ENCODE measurements at places on chromosomes 7 and 10.

DNA sequence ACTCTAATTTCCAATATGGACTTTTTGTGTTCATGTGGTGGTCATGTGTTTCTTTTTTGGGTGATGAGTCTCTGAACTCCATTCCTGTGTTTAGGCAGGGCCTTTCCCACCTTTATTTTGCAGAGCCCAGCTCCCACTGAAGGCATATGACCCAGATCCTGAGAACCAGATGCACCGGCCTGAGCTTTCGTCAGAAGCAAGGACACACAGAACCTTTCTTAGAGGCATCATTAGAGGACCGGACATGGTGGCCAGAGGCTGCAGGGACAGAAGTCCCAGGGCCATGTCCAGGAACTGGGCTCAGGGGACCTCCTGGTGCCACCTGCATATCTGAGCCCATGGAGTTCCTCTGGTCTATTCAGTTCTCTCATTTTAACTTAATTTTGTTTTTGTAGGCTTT lies 200.9 kb upstream of the ZNF32 start:
- DNase-seq, result no peak

- DNase-seq, result no peak
These were observed 45.5 kb downstream of the MYOF start for GRCh38 chr10:93436591-93437085.

GRCh38 chr10:100830728-100831111 lies 82.0 kb upstream of the SLF2 start:
- DNase-seq, result no peak

GRCh38 chr7:111025006-111025405 lies 65.9 kb upstream of the LRRN3 start:
- DNase-seq, result no peak

- DNase-seq, result peak; percentile 43
These were observed 10.2 kb downstream of the AKR1C4 start for GRCh38 chr10:5206799-5207198.

DNA sequence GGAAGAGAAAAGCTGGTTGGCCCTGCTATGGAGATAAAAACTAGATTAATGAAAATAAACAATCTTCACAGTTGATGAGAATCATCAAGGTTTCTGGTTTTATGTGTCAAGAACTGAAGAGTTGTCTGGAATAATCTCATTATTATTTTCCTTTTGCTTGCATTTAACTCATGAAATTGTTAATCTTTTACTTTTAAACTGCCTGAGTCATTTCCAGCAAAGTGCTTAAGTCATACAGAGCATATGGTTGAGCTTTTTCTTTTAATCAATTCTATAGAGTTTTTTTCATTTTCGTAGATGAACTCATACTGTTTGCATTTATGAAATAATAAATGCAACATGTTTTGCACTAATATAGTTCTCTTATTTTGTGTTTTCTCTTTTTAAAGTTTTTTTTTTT lies 747.9 kb downstream of the NXPH1 start:
- DNase-seq, result no peak

- DNase-seq, result peak; percentile 78
These were observed 16.8 kb downstream of the GIMAP5 start for GRCh38 chr7:150753826-150754603.

GRCh38 chr10:73859784-73860491 lies 14.4 kb downstream of the CAMK2G start:
- DNase-seq, result no peak

DNA sequence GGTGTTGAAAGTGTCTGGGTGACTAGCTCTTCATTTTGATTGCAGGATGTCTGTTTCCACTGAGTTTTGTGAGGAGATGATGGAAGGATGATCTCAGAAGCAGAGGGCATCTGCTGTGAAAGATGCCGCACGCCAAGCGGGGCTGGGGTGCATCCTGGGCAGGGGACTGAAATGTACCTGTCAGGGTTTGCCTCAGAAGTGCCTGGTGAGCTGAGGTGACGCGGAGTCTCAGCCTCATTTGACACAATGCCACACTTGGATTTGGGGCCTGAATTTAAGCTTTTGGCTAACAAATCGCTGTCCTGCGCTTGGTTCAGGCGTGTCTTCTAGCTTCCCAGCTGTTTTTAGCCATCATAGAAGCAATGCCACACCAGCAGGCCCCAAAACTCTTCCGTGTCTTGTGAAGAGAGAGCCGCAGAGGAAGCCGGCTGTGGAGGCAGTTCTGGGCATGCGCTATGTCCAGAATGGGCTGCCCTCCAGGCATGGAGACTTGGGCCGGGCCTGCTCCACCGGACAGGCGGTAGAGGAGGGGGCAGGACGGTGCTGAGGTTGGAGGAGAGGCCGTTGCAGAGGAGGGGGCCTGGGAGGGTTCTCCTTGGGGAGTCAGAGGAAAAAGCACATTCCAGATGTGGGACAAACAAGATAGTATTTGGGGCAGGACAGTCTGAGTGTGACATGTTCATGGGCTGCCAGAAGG lies 31.2 kb downstream of the WDR86 start:
- no peak for DNase-seq

DNA sequence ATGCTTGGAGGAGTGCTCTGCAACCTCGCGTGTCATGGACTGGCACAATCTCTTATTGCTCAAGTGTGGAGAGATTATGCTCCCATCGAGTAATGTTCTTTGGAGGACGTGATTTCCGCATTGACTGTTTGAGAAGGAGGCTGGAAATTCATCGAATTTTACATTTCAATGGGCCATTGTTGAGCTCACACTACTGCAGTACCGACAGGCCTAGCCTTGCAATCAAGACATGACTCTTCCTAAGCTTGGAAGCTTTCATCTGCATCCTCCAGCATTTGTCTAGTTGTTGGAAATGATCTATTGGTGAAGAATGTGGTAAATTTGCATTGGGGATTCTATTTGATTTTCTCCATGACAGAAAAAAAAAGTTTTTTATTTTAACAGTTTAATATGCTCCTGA lies 156.8 kb downstream of the FZD1 start:
- no peak for DNase-seq

DNA sequence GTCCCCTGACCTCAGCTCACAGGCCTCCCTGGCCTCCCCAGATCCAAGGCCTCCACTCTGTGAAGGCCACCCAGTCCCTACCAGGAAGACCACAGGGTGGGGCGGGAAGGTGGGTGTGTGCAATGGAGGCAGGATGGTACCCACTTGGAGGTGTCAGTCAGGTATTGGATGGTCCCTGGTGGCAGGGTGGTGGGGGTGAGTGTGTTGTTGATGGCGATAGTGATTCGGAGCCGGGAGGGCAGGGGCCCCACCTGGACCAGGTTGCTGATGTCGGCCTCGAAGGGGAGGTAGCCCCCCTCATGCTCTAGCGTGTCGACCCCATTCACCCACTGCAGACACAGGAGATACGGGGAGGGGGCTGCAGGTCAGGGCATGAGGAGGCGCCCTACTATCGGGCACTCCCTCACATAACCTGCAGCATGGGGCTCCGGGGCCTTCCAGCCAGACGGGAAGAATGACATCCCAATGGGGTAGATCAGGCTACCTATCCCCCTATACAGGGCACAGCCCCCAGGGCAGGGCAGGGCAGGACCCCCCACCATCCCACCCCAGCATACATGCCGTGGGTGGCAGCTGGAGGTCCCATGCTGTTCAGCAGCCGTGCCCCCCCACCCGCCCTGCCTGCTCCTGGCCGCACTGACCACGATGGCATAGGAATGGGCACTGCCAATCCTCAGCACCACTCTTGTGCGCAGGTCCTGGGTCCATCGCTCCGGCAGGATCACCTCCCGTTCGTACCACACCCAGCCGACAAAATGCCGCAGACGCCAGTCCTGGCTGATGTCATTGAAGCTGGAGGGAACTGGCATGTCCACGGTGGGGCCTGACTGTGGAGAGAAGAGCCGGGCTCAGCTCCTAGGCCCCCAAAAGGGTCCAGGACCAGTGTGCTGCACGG lies 2.2 kb downstream of the GUSB start:
- DNase-seq, result no peak

DNA sequence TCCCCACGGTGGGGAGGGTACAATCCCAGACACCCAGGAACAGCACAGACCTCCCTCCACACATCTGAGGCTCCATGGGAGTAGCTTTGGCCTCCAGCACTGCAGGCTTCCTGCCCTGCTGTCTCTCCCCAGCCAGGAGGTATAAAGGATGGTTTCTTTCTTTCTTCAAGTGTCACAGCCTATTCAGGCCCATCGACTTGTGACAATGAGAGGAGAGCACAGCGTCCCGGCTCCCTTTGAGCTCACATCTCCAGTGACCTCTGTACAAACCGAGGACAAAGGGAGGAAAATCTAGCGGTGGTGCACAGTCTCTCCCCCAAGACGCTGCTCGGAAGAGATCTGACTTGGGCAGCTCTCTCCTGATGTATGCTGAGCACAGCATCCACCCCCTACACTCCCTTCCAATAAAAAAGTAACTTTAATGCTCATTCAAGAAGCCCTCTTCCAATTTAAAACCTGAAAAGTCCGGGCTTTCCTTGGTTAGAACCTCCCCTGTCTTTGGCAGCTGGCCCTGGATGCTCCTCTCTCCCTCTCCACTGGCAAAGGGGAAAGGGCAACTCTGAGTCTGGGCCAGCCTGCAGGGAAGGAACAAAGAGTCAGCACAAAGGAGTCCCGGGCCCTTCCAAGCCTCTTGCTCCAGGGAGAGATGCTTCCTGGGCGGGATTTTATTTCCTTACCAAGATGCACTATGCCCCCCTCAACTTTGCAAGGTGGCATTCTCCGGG lies 18.0 kb downstream of the CHST15 start:
- no peak for DNase-seq

DNA sequence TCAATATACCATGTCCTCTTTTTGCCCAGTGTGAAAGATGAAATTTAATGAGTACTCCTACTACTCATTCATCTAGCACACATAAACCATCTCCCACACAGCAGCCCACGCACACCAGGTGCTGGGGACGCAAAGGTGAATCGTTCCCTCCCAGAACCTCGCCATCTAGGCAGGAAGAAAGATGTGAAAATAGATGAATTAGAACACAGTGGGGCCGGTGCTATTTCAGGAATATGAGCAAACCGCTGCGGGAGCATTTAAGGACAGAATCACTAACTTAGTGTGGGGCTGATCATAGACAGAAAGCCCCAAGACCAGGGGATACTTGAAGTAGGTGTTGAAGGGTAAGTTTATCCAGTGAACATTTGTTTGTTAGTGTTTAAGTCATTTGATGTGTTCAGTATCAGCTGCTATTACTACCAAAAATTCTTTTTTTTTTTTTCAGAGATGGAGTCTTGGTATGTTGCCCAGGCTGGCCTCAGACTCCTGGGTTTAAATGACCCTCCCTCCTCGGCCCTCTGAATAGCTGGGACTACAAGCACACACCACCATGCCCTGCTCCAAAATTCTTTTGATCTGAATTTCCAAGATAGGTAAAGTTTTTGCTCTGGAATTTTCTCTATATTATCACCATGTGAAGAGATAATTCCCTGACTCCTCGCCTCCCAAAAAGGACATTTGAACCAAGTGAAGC lies 48.8 kb downstream of the CPXM2 start:
- no peak for DNase-seq

DNA sequence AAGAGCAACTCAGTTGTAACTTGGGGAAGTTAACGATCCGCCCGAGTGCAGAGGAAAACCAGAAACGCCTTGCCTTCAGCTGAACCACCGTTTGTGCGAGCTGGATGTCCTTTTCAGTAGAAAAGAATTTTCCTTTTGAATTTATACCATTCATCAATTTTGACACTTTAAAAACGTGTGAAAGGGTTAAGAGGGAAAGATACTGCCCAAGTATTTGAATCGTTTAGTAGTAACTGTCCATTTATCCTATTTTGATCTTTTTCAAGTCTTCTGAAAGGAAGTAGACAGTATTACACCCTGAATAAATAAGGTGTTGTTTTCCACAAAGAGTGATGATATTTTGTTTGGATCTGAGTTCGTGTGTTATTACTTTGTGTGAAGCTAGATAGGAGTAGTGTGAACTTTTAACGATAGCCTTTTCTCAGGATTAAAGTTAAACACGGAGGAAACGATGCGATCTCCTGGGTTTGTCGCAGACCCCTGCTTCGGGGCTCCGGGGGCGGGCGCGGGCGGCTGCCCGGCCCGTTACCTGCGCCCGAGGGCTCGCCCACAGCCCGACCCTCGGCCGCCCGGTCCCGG lies 830 bp upstream of the BMI1 start:
- peak; percentile 64 for DNase-seq
